NCI-H446 treated with DMSO at 0.1 percent for 48 hours (cell line): ENCODE measurements at places on chromosomes 12 and 14.

GRCh38 chr12:91892081-91892855 is 253.4 kb downstream of the BTG1 start:
- DNase-seq, result no peak

DNA sequence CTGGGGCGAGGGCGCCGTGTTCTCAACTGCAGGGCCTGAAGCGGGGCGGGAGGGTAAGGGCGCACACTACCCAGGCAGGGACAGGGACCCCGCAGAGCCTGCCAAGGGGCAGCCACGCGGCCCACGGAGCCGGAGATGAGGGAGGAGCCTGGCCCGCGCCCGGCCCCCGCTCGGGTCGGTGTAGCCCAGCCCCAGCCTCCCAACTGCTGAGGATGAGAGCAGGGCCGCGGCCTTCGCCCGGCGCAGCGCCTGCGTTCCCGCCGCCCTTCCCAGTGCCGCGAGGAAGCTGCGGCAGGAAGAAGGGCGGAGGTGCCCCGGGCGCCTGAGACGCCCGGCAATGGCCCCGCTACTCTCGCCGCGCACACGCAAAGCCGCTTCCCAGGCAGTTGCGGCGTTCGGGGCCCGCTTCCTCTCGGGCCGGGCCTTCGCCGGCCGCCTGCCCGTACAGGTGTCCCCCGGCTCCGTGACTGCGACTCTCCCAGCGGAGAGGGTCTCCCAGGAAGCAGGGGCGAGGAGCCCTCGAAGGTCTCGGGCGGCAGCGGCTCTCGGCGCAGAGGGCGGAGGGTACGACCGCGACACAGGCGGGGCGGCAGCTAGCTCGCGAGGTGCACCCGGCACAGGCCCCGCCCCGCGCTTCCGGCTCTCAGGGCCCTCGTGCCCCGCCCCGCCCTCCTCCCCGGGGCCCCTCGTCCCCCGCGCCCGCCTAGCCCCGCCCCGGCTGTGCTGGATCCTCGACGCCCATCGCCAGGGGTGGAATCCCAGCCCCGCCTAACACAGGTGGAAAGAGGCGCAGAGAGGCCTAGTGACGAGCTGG is 24.8 kb upstream of the YY1 start:
- DNase-seq, result peak; percentile 36

GRCh38 chr12:112843287-112843686 is 51.7 kb downstream of the RPH3A start:
- peak; percentile 92 for DNase-seq

DNA sequence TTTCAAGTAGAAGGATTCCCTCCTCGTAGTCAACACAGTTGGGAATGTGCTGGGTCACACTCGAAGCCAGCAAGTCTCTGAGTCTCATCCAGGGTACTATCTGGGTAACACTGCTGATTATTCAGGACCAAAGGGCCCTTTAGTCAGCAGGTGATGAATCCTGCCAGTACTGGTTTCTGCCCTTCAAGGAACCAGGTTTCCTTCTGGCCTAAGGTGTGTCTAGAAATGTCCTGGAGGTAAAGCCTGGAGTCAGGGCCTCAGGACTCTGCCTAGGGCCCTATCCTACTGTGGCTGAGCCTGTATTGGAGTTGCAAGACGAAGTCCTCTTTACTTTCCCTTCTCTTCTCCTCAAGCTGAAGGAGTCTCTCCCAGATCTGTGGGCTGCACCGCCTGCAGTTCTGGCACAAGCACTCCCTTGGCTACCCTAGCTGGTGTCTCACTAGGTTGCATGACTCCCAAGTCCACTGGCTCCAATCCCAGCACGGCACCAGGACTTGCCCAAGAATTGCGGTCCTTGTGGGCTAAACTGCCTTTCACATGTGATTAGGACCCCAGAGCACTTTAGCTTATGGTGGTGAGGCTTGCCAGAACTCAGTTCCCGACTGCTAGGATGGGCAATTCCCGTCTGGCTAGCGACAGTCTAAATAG is 193.7 kb upstream of the PDE3A start:
- no peak for DNase-seq

- DNase-seq, result peak; percentile 33
Observed at GRCh38 chr14:28102814-28103213, 663.8 kb upstream of the FOXG1 start.

DNA sequence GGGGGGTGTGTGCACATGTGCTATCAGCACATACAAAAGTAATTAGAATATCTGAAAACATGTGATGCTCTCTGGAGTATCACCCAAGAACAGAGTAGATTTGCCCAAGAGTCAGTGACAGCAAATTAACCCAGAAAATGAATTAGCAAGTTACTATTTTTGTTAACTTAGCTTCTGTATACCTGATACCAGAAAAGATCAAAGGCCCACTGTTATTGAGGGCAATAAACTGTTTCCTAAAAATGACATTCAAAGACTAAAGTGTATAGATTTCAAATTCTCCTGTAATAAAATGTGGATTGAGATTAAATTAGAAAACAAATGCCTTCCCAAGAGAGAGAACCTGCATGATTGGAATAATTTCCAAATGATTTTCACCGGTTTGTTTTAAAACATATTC is 184.7 kb downstream of the MED13L start:
- DNase-seq, result no peak

DNA sequence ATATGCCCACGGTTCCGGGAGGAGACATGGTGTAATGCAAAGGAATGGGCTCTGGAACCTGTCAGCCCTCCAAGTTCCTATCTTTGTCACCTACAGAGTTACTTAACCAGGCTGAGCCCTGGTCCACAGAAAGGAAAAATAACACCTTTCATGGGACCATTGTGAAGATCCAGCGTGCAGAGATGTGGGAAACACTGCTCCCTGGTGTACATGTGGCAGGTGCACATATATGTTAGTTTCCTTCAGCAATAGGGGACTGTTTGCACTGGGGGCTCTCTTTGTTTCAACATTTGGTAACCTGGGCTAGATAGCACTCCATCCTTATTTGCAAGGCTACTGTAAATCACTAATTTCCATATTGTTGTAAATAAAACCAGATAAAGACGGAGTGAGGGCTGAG is 72.3 kb downstream of the ANO2 start:
- no peak for DNase-seq

DNA sequence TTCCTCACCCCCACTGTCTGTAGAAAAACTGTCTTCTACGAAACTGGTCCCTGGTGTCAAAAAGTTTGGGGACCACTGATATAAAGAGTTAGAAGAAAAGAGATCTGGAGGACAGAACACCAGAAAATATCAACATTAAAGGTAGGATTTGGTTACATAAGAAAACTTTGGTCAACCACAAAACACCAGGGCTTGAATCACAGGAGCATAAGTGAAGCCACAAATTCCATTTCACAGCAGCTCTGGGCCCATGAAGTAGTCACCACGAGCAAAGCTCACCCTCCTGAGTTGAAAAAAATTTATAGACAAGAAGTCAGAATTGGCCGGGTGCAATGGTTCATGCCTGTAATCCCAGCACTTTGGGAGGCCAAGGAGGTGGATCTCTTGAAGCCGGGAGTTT is 19.4 kb downstream of the RALGAPA1 start:
- DNase-seq, result no peak
